ENCODE measurements at places on chromosomes 4 and X.

GRCh38 chr4:10086506-10087120 is 30.0 kb downstream of the WDR1 start:
- DNase-seq, result no peak

- peak; percentile 48 for DNase-seq
Observed at GRCh38 chrX:17375637-17376430, 834 bp downstream of the NHS start.

GRCh38 chr4:126268106-126268505 is 953.4 kb downstream of the FAT4 start:
- DNase-seq, result no peak

- no peak for DNase-seq
Observed at GRCh38 chr4:23924556-23924955, 34.7 kb upstream of the PPARGC1A start.

DNA sequence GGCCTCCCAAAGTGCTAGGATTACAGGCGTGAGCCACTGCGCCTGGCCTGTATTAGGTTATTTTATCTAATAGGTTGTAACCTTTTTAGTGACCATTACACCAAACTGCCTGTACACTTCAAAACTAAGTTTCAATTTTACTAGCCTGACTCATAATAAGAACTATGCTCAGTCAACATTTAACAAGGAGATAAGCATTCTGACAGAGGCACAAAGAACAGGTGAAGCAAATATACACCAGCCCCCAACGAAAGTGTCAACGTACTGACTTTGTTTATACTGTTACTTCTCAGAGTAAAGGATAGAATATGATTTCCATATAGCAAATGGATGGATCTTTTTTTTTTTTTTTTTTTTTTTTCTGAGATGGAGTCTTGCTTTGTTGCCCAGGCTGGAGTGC is 62.8 kb downstream of the SHISA3 start:
- no peak for DNase-seq
